B cell (primary cell): ENCODE measurements at places on chromosomes 6 and 20. TPM values are rescaled to one million over a fixed set of nuclear protein-coding genes. Genes with fewer than 3 reads are reported as not detected.

GJA1 gene
- not detected in 2 replicates for total RNA-seq

- DNase-seq: no peak
Observed at GRCh38 chr20:43530321-43531090, 23.0 kb downstream of the L3MBTL1 start.

- DNase-seq: no peak
Observed at GRCh38 chr6:111096246-111096645, 8.9 kb downstream of the SLC16A10 start.

- DNase-seq: no peak
Observed at GRCh38 chr20:22758815-22759214, 174.4 kb upstream of the FOXA2 start.
